AG10803 (cell line): ENCODE measurements at places on chromosomes 5 and 9.

DNA sequence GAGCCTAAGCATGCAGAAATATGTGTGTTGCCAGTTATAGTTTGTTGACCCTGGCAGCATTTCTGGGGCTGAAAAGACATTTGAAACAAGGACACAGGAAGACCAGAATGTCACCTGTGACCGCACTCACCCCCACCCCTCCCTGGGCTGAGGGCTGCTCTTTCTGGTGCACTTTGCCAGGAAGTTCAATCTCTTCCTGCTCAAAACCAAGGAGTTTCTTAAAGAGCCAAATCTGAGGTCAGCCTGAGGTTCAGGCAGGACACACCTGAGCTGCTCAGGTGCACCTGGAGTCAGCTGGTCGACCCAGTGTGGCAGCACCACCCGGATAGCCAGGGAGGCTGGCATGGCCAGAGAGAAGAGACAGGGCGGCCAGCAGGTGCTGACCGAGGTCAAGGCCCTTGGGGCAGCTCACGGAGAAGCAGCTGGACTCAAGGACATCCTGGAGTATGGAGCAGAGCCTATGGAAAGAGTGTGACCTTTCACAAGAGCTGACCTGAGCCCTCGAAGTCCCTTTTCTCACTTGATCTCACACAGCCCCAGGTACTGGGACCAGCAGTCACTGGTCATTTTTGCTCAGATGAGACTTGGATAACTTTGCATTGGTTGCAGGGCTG lies 376.9 kb upstream of the IRX4 start:
- DNase-seq: no peak

- no peak for DNase-seq
These were observed 15.4 kb downstream of the SEMA6A start for GRCh38 chr5:116559239-116559638.

- DNase-seq: peak; percentile 15
These were observed 5.5 kb upstream of the GALNT12 start for GRCh38 chr9:98801969-98802371.

DNA sequence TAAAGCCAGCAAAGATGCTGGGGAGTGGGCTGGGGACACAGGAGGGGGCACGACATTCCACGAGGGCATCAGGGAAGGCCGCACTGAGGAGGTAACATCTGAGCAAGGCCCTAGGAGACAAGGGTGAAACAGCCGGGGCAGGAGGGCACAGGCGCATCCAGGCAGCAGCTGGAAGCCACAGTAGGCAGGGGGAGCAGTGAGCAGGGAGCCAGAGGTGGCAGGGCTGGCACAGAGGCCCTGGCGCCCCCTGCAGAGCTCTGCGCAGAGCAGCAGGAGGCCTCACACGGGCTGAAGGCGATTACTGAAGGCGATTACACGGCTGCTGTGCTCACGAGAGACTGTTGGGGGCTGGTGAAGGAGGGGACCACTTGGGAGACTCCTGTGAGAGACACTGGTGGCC lies 15.4 kb downstream of the LMAN2 start:
- DNase-seq: no peak

GRCh38 chr5:123856766-123857165 lies 344.8 kb downstream of the CSNK1G3 start:
- DNase-seq: peak; percentile 41

- DNase-seq: peak; percentile 83
These were observed 9.6 kb upstream of the NME5 start for GRCh38 chr5:138148811-138149210.

DNA sequence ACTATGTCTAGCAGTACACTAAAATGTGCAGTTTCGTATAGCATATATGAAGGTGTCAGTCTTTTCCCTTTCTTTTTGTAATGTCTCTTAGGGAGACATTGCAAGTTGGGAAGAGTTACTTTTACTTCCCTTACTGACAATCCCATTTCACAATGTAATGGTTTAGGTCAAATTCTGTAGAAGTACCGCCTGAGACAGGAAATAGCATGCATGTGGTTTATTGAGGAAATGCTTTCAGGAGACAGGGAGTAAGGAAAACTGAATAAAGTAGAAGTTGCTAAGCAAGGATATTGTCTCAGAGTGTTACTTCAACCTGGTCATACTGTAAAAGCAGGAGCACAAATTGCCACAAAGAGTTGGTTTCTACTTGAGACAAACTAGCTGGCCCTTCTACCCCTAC lies 32.1 kb upstream of the MSANTD3 start:
- DNase-seq: peak; percentile 59

DNA sequence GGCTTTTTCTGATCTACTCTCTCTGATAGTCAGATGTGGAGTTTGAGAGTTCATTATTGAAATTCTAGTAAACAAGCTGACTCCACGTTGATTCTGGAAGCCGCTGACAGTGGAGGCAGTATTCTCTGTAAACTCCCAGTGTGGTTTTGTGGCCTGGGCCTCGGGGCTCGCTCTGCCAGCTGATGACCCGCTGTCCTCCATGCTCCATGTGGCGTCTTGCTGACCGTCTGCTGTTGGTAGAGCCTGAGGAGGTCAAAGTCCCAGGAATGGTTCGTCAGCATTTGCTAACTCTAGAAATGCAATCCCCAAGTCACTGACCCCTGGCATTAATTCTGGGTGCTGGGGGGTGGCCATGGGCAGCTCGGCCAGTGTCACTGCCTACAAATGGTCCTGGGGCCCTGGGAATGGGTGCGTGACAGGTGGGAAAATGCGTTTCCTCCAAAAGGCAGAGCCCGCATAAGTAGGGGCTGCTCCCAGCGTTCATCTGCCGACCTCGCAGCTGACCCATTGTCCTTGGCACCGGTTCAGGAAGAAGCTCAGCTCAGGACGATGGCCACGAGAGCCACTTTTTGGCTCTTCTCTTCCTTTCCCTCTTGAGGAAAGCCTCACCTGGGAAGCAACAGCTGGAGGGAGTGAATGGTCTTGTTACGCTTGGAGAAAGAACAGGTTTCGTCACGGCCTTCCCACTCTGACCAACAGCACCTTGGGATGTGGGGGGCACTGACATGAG lies 55.1 kb downstream of the MRPL36 start:
- DNase-seq: no peak

DNA sequence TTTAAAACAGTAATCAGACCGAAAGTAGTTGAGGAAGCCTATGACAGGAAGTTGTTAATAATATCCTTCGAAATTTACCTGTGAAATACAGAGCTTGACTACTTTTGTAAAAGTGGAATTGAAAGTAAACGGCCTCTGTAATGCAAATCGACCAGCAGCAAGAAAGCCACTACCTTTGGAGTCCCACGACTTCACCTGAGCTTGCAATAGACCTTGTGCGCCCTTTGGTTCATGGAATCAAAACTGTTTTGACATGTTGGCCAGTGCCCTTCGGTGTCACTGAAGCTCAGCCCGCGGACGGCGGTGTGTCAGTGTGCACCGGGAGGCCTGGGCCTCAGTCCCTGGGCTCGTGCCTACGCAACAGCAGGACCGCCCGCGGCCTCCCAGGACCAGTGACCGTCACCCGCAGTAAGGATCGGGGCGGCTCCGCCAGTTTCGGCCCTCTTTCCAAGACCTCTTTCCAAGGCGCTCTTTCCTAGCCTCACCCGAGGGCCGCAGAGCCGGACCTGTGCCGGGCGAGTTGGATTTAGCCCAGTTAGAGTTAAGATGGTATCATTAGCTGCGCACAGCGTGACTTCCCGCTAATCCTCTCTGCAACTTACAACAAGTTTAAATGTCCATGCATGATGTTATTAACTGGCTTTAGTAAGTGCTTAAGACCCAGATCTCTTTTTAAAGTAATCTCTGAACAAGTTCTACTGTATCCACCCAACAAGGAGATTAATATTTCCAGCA lies 223.3 kb downstream of the MEF2C start:
- DNase-seq: no peak

GRCh38 chr5:56532466-56532865 lies 282.9 kb upstream of the MAP3K1 start:
- no peak for DNase-seq

- no peak for DNase-seq
These were observed 62.8 kb downstream of the DCP2 start for GRCh38 chr5:113039229-113039933.

DNA sequence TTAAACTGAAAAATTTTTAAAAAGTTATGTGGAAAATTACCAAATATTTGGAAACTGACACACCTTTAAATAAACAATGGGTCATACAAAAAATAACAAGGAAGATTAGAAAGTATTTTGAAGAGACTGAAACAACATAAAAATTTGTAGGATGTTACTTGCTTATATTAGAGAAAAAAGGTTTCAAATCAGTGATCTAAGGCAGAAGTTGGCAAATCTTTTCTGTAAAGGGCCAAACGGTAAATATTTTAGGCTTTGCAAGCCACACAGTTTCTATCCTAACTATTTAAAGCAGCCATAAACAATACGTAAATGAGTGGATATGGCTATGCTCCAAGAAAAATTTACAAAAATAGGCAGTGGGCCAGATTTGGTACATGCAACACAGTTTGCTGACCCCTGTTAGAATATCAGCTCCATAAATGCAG lies 81.3 kb downstream of the OXCT1 start:
- peak; percentile 40 for DNase-seq

GRCh38 chr5:133891390-133891789 lies 77.0 kb downstream of the C5orf15 start:
- no peak for DNase-seq

GRCh38 chr5:42811591-42812446 lies at the start of gene SELENOP:
TSS of gene SELENOP (minus strand) at chr5:42811892. CDS start at chr5:42808353, 3,539 bp downstream.
- DNase-seq: peak; percentile 37

DNA sequence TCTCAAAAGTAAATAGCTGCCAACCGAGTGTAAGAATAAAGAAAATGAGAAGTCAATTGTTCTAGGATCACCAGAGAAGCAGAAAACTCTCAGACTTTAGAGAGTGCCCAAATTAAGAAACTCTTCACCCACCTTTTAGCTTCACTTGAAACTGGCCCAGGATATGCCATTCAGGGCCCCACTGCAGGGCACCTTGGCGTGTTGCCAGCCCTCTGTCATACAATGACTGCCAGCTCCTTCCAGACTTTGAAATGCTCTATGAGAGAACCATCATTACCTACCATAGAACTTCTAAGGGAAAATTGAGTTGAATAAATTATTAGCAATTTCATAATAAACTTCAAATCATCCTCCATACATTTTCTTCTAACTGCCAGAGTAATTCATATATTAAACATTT lies 240.5 kb downstream of the CETN3 start:
- no peak for DNase-seq

DNA sequence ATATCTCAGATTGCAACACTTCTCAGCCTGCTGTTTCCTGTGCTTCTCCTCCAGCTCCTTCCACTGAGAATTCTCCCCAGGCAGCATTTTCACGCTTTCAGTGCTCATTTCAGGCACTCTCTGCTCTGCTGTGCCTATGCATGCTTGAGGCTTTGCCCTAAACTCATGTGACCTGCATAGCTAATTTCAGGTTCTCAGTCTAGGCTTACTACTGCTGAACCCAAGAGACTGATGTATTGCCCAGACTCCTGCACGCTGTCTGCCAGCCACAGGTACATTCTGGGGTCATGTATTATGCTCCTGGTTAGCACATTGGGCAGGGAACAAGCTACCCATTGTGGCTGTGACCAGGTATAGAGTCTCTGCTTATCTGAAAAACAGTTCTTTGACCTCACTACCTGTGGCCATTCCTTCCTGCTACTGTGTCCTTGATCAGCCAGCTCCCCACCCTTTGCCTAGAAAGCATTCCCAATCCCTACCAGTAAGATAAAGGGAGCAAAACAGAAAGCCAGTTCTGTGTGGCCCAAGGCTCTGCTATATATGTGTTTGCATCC lies 34.7 kb downstream of the PIP5K1B start:
- DNase-seq: no peak

DNA sequence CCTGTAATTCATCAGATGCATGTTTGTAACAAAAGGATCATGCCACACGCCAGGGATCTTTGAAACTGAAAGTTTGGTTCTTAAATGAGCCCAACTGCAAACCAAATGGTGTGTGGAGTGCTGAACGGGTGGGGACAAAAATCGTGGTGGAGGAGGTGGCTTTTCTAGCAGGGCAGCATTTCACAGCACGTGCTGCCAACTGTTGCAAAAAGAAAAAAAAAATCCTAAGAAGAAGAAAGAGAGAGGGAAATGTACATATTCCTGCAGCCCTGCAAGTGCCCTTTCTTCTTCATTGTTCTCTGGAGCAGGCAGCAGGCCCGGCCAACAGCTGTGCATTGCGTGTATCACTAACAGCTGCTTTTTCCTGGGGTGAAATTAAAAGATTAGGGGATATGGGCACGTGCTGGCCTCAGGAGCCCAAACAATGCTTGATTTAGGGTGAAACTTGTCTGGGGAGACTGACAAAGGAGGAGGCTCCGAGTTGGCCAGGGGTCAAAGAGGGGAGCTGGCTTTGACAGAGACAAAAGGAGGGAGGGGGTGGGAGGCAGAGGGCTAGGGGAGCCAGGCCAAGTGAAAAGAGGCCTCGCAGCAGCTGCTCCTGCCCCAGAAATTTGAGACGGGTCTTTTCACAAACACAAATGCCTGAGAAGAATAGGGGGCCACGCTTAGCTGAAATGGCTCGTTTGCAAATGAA lies 73.0 kb downstream of the GADD45G start:
- DNase-seq: no peak

- DNase-seq: no peak
These were observed 58.0 kb upstream of the PDE8B start for GRCh38 chr5:77152441-77152840.

GRCh38 chr5:100430268-100431195 lies 104.6 kb upstream of the FAM174A start:
- DNase-seq: peak; percentile 36

DNA sequence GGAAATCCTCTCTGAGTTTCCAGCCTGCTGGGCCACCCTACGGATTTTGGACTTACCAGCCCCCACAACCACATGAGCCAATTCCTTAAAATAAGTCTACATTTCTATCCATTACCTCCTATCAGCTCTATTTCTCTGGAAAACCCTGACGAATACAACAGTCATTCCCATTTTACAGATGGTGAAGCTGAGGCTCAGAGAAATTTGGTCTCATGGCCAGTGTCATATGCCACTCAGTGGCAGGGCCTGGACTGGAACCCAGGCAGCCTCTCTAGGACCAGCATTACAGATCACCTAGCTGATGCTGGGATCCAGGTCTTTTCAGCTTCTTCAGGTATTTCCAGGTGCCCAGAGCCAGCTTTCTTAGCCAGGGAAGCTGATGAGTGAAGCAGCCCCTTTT lies 45.0 kb upstream of the SH3PXD2B start:
- DNase-seq: no peak

GRCh38 chr9:34642679-34643078 lies 3.8 kb upstream of the GALT start:
- DNase-seq: no peak

GRCh38 chr5:180802325-180803180 lies at the start of gene MGAT1:
TSS of gene MGAT1 (minus strand) at chr5:180802806. CDS start at chr5:180792971, 9,835 bp downstream.
- peak; percentile 88 for DNase-seq

DNA sequence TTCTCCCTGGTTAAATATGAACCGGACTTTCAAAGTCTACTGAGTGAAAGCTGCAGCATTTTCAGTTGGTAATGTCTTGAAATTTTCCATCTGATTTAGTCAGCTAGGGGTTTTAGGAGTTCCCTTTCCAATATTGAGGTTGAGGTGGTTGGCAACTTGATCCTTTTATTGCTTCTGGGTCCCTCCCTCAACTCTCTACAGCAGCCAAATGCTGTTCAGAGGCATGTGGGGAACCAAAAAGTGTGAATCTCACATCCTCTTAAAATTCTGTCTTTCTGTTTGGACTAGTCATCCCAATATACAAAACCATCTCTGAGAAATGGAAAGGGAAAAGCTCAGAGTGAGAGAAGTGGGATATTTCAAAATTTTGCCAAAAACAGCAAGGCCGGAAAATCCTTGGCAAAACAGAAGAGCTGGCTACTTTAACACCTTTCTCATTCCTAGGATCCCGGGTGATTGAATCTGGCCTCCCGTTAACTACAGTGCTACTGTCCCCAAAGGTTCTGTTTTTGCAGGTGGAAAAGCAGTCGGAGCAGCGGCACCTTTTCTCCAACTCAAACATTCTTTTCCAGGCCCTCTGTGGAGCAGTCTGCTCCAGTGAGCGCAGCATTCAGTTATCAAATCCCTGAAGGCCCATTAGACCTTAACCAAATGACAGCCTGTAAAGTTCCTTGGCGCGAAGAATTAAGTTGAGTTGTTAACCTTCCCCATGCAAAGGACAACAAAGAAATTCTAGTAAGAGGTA lies 345.9 kb upstream of the NUDT12 start:
- DNase-seq: no peak
